ENCODE measurements at places on chromosomes 3 and 15.

DNA sequence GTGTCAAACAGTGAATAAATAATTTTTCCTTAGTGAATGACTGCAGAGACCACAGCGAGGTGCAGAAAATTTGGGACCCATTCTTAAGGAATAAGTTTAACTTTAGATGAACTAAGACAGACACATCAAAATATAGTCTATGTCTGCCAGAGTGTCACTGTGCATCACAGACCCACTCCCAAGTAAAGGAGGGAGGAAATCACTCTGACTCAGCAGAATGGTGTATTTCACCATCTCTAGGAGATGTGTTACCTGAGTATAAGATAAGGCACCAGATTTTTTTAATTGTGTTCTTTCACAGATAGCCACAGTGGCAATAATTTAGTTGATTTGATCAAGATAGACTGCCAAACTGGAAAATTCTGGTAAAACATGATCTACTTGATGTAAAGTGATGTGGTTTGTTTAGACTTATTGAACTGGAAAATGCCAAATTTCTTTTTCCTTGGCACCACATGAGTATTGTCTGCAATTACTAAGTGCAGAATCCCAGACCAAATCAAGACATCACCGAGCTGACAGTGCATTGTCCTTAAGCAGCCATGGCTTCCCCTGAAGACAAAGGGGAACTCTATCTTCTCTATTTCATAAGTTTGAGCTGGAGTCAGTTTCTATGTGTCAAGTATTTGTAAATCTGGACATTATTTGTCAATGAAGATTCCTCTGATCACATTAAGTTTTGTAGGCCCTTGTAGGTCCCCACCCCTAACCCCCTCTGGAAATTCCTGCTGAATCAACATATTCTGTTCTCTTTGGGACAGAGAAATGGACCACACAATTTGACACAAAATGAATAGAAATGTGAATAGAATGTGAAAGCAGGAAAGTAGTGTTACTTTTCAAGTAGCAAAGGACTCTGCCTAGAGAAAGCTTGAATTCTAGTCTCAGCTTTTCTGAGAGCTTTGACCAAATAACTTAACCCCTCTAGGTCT is 47.6 kb downstream of the TIPARP start:
- DNase-seq = no peak

GRCh38 chr3:170044795-170045244 is 7.0 kb downstream of the GPR160 start:
- DNase-seq = no peak

GRCh38 chr15:88529021-88529630 is 17.4 kb downstream of the DET1 start:
- no peak for DNase-seq

DNA sequence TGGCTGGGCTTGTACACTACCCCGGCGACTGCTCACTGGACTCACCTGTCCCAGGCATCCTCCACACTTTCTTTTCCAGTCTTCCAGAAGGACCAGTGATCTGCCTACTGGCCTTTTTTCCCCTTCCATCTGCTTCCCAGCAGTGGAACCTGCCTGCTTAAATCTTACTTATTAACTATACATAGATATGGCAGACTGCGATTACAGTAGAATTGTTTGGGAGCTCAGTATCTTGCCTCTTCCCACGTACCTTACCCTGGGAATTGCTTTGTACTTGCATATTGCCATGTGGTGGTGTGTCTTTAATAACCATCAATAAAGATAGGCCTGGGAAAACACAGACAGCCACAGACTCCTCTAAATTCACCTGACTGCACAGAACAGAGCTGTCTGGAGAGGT is 11.8 kb upstream of the HES1 start:
- DNase-seq = no peak

DNA sequence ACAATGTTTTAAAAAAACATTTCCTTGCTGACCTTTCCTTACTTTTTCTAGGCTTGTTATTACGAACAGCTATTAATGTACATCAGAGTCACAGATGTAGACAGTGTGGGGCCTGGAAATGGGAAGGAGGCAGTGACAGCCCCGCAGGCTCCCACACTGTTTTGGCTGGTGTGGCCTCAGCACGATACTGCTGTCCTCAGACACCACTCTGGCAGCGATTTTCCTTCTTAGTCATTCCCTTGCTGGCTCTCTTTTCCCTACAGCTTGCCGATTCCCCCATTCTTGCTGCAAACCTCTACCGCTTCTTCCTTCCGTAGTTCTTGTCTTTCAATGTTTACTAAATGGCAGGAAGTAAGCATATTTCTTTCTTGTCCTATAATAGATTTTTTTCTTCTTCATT is 113.1 kb downstream of the ABI3BP start:
- DNase-seq = no peak
